ENCODE measurements at places on chromosomes 5 and 9.

DNA sequence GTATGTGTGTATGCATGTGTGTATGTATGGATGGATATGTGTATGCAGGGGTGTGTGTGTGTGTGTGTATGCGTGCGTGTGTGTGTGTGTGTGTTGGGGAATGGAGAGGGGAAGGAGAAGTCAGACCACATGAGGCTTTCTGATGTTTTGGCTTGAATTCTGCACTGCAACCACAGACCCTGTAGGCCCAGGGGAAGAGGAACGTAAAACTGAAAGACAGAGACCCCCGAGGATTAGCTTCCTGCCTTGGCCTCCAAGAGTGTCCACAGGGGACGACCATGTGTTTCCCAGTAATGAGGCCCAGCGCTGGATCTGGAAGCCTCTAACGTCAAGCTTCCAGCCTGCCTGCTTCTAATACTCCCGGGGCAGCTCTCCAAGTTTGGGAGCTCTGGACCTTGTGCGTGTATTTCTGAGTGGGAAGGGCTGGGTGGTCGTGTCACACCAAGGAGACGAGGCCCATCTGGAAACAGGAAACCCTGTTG lies 5.8 kb downstream of the DCANP1 start:
- DNase-seq: no peak

DNA sequence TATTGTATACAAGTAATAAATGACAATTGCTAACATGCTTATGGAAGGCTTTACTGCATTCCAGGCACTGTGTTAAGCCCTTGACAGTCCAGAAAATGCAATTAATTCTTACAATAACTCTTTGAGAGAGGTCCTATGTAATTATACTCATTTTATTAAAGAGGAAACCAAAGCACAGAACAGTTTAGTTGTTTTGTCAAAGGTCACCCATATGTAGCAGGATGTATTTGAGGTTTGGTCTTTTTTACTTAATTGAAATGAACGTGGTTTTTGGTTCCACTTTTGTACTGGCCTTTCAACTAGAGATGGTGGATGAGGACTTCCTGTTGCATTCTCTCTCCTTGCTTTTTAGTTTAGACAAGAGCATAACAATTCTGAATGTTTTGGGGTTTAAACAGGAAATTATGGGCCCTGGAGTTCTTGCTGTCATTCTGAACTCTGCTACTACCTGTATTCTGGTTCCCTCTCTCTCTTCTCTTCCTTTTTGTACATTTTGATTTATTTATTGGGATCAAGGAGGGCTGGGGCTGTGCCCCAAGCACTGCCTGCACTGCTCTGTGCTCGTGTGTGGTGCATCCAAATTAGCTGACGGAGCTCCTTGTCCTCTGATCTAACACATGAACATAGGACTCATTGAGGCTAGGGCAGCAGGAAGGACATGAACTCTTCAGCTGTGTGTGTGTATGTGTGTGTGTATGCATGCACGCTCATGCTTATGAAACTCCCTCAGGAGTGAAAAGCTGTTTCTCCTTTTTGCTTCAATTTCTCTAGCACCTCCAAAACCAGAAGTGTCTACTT lies 47.4 kb downstream of the SLC28A3 start:
- no peak for DNase-seq

DNA sequence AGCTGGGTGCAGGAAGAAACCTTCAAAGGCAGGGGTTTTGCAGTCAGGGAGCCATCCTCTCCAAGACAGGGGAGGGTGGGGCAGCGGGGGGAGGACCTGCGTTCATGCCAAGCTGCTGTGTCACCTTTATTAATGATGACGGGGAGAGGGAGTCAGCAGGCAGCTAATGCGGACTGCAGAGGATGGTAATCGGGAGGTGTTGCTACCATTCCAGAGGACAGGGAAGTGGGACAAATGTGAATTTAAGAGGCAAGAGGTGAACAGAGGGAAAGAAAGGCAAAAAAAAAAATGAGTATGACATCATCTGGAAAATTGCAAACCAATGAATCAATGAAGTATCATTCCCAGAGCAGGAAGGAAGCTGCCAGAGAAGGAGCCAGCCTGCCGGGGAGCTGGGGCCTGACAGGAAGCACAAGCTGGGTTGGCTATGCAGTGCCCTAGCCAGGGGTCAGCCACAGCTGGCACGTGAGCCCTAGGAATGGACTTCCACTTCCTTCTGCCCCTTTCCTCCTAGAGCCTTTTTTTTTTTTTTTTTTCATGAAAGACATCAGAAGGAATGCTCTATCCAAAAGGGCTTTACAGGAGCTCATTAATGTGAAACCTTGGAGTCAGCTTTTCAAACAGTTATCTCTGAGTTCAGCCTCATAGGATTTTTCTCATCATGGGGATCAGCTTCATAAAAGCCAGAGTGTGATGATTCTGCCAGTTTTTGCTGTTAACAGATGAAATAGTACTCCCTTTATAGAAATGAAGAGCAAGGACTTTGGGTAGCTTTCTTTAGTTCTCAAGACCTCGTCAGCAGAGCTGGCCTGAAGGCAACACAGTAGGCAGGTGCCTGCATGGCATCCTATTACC lies 9.2 kb downstream of the INSYN2B start:
- DNase-seq: no peak

GRCh38 chr5:2183154-2184025 lies 300.7 kb upstream of the IRX4 start:
- no peak for DNase-seq

- DNase-seq: no peak
These were observed 205.0 kb downstream of the CRB2 start for GRCh38 chr9:123561046-123561445.

- no peak for DNase-seq
These were observed 8.5 kb upstream of the DENND1A start for GRCh38 chr9:123938401-123938800.

- DNase-seq: no peak
These were observed 181.2 kb downstream of the CDH18 start for GRCh38 chr5:19806756-19807155.

- no peak for DNase-seq
These were observed 48.2 kb downstream of the GABBR2 start for GRCh38 chr9:98660541-98660940.
